ENCODE measurements at places on chromosomes 12 and 14.
A peak's percentile ranks its signal among the peaks of the same experiment; 100 is the strongest.

DNA sequence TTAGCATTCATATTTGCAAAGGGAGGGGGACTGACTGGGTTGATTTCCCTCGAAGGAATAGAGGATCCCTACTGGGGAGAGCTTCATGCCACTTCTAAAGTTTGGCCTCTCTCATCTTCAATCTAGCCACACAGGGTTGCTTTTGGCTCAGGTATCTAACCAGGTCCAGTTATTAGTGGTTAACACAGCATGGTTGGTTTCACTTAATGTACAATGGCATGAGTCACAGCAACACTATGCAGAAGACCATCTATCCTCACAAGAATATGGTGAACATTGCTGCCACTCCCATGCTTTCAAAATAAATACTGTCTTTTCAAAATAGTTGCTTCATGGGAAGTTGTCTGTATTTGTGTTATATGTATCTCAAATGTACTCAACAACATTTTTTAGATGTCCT is 6.6 kb upstream of the RAB3IP start:
- no peak for DNase-seq

DNA sequence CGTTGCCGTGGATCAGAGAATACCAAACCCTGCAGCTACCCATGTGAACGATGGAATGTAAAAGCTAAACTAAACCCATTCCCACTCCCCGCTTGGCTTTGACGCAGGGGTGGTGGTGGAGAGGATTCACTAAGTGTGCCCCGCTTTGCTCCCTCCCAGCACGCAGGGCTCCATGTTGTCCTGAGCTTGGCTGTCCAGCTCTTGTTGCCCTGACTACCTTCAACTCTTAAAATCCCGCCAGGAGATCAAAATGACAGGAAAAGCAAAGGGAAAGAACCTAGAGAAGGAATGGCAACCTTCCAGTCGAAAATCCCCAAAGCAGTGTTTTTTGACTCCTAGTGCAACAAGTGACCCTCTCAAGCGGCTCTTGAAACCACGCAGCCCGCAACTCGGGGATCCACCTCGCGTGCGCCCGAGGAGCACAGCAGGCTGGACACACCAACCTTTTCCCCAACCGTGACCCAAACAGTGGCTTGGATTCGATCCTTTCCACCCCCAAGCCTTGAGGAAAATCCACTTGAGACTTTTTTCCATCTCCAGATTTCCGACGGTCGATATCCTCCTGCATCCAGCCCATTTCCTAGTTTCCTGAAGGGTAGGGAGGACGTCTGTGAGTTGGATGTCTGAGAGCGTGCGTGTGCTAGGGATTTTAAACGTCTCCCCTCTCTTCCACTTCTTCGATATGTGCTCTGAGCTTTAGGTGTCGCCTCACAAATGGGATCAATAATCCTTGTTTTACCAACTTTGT is 1.4 kb downstream of the SYT10 start:
- DNase-seq = peak; percentile 18

- DNase-seq = no peak
These were observed 85.9 kb downstream of the STXBP6 start for GRCh38 chr14:24964048-24964447.

GRCh38 chr12:41228066-41228820 is 40.1 kb downstream of the PDZRN4 start:
- DNase-seq = no peak

- peak; percentile 25 for DNase-seq
These were observed 131.8 kb upstream of the EEA1 start for GRCh38 chr12:93060666-93061472.

GRCh38 chr12:122203301-122204166 is at the start of gene B3GNT4:
Gene B3GNT4, plus strand, starts transcription at chr12:122203709. Its CDS starts 910 bp downstream, at chr12:122204619.
- DNase-seq = peak; percentile 95

DNA sequence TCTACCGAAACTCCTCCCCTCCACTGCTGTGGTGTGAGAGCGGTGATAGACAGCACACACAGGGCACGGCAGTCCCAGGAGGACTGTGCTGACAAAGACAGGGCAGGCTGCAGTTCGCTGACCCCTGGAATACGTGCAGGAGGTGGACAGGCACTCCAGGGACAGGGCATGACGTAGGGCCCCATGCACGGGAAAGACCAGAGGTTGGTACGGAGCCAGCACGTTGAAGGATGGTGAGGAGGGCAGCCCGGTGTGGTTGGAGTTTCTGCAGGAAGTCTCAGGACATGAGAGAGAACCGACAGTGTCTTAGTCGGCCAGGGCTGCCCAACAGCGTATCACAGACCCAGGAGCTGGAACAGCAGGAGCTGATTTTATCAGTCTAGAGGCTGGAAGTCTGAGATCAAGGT is 254.2 kb upstream of the FKBP4 start:
- no peak for DNase-seq

- no peak for DNase-seq
These were observed 6.9 kb downstream of the FBXO34 start for GRCh38 chr14:55277972-55278740.

- DNase-seq = no peak
These were observed 82.3 kb downstream of the SPPL3 start for GRCh38 chr12:120821878-120822277.

- DNase-seq = no peak
These were observed 16.7 kb downstream of the COPZ1 start for GRCh38 chr12:54341378-54342300.

GRCh38 chr12:103791350-103791920 is 49.6 kb downstream of the NT5DC3 start:
- DNase-seq = no peak

DNA sequence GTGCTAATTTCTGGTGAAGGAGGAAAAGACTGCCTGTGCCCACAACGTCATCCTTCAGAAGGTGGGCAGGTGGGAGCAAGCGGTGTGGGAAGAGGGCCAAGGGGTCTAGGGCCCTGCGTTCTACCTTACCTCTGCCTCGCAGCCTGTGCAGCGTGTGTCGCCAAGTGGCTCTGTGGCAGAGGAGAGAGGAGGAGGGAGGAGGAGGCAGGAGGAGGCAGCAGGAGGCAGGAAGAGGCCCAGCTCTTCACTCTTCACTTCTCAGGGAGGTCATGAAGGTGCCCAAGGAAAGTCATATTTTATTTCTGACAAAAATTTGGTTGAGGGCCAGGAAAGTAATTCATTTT is 177.9 kb downstream of the MYRFL start:
- DNase-seq = peak; percentile 5

DNA sequence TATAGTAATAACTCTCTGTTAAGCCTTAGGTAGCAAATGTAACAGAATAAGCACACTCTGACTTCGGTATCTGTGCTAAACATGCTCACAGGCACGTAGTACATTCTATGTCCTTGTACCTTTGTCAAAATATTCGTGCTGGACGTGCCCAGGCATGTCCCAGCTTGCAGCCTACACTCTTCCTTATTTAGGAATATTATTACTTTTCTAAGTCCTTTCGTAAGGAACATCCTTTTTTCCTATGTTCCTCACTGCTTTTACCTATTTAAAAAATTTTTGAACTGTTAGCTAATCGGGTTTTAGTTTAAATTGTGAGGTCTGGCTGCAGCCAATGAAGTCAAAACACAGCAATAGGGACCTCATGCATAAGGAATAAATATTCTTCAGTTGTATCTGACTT is 24.1 kb upstream of the UBC start:
- DNase-seq = no peak

GRCh38 chr12:57455374-57456144 is 452 bp downstream of the INHBE start:
- peak; percentile 13 for DNase-seq

DNA sequence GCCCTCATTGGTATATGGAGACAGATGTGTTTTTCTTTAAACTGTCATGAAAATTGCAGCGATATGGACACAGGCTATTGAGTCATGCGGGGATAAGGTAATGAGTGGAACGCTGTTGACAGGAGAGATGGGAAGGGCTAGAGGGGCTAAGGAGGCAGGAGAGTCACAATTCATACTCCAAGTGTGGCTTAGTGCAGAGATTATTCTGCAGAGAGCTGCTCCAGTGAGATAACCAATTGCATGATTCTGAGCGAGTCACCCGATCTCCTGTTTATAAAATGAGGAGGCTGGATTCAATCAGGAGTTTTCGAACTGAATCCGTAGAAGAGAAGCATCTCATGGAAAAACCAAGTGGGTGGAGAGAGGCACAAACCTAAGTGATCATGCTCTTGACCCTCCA is 106.4 kb upstream of the PLEKHG7 start:
- no peak for DNase-seq

DNA sequence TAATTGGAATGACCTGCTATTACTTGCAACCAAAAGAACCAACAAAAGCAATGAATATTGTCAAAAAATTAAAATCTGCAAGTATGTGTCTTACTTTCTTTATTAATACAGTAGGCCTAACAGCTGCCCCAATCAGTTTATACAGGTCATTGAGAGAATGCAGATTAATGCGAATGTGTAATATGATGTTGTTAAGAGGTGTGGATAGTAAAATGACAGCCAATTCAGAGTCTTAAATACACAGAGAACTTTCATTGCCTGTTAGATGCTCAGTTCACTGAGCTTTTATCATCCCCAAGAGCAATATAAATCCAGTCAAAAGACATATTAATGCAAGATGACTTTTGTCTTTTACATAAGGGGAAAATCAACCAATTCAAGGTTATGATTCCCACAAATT is 58.7 kb downstream of the STXBP6 start:
- no peak for DNase-seq

- DNase-seq = peak; percentile 55
These were observed 10.6 kb downstream of the ITGB7 start for GRCh38 chr12:53196486-53196885.

DNA sequence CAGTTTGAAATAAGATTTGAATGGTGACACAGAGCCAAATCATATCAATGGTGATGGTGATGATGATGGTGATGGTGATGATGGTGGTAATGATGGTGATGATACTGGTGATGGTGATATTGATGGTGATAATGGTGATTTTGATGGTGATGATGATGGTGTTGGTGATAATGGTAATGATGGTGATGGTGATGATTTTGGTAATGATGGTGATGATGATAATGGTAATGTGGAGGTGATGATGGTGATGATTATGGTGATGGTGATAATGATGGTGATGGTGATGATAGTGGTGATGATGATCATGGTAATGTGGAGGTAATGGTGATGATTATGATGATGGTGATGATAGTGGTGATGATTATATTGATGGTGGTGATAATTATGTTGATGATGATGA is 311.9 kb upstream of the SFSWAP start:
- DNase-seq = no peak

DNA sequence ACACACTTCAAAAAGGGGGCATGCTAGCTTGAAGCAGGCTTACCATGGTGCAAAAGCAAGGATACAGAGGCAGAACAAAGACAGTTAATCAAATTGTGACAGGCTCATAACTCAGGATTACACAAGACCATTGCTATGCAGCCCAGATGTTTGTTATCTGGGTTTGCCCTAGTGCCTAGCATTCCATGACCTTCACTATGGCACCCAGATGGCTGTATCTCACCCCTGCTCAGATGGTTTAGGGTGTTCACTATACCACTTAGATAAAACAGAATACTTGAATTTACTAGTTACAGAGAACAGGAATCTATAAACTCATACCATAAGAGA is 56.2 kb downstream of the SDR9C7 start:
- no peak for DNase-seq

DNA sequence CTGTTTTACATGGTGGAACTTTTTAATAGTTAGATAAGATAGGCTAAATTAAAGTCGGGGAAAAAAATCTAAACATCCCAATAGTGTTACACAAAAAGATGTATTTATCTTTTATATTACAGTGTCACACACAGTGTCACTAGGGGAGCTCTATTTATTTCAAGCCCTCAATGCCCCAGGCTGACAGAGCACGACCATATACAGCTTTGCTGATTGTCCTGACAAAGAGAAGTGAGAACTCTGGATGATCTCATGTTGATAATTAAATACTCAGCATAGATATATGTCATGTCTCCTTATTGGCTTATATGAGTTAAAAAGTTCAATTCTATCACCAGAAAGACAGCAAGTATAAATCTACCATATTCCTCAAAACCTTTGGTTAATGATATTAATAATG is 594.3 kb downstream of the LRFN5 start:
- DNase-seq = no peak
